Activated CD8-positive, alpha-beta T cell treated with anti-CD3 and anti-CD28 coated beads, Interleukin-2, amount 10 ng/mL, durations not matched to agents 7 days and 5 days (primary cell): ENCODE measurements at places on chromosomes 2 and 18.

DNA sequence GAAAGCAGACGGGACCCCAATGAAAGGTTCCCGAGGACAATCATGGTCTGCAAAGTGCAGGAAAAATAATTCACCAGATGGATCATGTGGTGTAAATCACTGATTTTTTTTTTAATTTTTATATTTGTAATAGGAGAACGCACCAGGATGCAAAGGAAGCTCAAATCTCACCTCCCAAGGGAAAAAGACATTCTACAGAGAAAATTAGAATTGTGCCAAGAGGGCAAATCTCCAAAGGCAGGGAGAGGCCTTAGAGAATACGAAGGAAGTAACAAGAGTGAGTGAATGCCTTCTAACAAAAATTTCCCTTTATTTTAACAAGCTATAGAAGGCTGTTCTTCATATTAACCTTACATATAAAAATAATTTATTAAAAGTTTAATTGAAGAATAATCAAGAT, 90.9 kb downstream of the ANKRD44 start:
- DNase-seq, result no peak

- DNase-seq, result no peak
Observed at GRCh38 chr18:56224669-56225561, 413.5 kb downstream of the TXNL1 start.

GRCh38 chr2:27014771-27015433, 17.9 kb upstream of the TMEM214 start:
- DNase-seq, result no peak

- DNase-seq, result no peak
Observed at GRCh38 chr2:132477436-132477835, 60.8 kb downstream of the GPR39 start.

DNA sequence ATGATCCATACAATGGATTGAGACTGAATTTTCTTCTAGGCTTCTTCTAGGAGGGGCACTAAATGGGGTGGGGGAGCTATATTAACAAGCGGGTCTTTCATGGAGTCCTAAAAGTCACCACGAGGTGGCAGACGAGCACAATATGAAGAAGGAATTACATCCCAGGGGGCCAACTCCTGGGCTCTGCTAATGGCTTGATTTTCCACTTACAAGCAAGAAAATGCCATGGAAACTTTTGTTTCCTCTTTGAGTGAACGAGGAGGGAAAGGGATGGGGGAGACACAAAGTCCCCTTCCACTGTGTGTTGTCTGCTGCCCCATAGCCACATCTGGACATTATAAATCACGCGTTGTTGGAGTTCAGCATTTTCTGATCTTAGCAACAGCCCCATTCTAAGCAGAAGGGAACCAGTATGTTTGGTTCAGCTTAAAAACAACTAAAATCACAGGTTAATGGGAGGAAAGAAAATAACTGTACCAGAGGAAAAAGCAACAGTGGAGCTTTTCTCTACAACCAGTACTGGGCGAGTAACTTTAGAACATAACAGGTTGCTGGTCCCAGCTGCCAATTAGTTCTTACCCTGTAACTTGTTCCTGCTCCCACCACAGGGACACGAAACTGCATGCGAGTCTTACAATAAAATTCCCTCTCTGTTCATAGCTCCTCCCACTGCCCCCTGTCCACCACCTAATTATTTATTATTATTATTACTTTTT, 285.0 kb upstream of the PARD3B start:
- peak; percentile 57 for DNase-seq

DNA sequence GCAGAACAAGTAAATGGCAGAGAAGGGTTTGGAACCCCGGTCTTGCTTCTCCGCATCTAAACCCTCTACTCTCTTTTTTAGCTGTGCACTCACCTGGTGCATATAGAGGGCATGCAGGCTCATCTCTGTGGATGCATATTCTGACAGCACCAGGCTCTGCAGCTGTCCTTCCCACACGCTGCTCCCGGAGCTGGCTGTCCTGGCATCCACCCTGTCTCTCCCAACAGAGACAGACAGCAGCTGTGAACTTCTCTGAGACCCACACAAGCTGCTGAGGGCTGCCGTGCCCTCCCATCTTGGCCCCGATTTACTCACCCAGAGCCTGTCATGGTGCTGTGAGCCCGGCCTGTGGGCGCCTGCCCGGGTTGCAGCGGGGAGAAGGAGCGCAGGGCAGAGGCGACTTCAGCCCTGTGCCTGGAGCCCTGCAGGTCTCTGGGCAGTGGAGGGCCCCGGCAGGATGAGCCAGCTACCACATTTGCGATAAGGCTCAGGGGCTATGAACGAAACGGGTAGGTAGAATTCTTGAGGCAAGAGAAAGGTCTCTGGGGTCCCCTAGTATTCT, 3.3 kb upstream of the ABCB6 start:
- DNase-seq, result no peak

GRCh38 chr2:229118336-229118735, 152.8 kb downstream of the PID1 start:
- no peak for DNase-seq

GRCh38 chr2:231877533-231878456, 48.4 kb downstream of the NPPC start:
- DNase-seq, result no peak

- DNase-seq, result no peak
Observed at GRCh38 chr18:421247-422155, 79.0 kb downstream of the COLEC12 start.

DNA sequence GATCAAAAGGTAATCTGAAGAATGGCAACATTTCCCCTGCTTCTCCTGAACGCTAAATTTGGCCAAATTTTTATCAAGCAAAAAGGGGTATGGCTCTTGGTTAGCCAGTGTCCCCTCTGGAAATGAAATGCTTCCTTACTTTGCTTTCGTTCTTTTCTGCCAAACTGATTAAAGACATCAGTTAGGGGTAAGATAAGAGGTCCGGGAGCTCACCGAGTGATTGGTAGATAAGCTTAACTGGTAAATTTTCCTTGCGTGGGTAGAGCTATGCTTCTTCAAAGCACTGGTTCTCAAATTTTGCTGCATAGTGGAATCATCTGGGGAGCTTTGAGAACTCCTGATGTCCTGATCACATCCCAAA, 62.7 kb upstream of the MAPRE2 start:
- DNase-seq, result no peak

- DNase-seq, result no peak
Observed at GRCh38 chr2:88747990-88748389, 56.5 kb downstream of the RPIA start.

DNA sequence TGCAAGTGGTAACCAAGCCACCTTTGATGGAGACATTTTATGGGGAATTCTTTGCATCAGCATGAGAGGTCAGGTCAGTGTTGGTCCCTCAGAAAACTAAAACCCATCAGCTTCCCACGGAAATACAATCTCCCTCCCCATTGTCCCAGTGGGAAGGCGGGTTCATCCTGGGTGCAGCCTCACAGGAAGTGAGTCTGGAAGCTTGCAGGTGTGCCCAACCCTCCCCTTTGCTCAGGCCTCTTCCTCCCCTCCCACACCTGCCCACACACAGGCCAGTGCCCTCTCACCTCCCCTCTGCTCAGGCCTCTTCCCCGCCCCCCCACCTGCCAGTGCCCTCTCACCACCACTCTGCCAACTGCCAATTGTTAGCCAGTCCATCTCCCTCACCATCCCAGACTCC, 166.8 kb upstream of the RAB6C start:
- no peak for DNase-seq

DNA sequence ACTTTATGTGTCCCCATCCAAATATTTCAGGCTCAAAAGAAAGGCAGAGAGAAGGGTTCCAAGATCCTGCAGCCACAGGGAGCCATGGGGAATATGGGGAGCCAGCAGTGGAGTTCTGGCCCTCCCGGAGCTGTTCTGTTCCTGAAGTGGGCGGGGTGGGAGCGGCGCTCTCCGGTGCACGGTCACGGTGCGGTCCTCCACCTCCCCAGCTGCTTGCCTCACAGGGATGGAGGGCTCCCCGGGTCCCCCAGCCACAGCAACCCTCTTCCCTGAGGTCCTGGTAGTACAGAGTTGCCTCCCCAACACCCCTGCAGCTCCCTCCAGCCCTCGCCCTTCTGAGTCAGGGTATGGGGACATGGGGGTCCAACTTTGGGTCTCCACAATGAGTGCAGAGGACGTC, 26.2 kb upstream of the SNED1 start:
- DNase-seq, result no peak
